ENCODE measurements at places on chromosomes 7 and 10.

GRCh38 chr7:141225916-141226618, 152.2 kb downstream of the TMEM178B start:
- DNase-seq: no peak

GRCh38 chr10:30828680-30829079, 199.1 kb upstream of the LYZL2 start:
- DNase-seq: no peak

DNA sequence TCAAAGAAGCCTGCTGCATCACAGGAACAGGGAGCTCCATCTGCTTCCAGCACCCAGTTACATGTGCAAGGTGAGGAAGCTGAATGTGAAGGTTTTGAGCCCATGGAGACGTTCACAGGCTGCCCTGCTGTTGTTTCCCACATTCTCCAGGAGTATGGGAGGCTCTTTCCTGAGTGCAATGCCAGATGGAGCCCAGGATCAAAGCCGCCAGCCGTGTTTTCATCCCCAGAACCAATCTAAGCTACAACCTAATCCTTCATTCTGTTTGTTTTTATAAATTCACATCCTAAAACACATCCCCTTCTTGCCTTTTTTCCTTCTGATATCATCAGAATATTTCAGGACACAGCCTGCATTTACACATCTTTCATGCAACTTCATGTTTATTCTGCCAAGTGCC, 98.9 kb upstream of the PRR15 start:
- no peak for DNase-seq

DNA sequence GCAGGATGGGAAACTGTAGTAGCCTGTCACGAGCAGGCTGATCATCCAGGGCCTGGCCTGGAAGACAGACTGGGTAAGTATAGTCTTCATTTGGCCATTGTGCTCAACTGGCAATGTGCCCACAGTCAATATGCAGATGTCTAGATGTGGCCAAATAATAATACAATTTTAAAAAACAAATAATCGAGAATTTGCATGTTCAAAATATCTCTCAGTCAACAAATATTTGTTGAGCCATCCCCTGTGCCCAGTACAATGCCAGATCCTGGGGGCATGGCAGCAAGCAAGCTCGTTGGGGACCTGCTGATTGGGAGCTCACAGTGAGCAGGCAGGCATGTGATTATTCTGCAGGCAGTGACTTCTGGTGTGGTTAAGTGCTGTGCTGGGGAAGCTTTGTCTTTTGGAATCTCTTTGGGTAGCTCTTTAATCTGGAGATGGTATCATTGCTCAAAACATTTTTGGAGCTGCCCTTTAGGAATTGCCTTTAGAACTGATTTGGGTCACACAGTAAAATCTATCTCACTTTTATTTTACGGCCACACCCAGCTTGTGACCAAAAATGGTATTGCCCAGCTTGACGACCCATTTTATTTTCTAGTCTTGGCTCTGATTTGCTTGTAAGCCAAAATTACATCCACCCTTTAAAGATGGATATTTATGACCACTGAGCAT, 92.2 kb downstream of the PLCE1 start:
- no peak for DNase-seq

GRCh38 chr7:66503551-66504031, 125.1 kb upstream of the KCTD7 start:
- DNase-seq: no peak

DNA sequence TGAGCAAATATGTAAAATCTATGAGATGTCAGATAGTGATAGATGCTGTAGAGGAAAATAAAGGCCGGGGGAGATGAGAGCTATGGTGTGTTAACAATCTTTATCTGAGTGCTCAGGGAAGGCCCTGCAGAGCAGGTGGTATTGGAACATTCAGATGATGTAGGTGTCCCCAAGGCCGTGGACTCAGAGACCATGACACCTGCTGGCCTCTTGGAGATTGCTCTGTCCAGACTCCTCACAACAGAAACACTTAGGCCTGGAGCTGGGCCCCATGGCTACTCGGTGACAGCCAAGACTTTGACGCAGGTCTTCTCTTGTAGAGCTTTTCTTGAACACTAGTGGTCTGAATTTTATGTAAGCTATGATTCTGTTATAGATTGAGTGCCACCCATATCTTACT, 13.3 kb downstream of the AKR1E2 start:
- DNase-seq: no peak

- DNase-seq: no peak
Measured at GRCh38 chr7:51022821-51023220, 240.1 kb upstream of the GRB10 start.

GRCh38 chr7:108193594-108194498, 63.7 kb upstream of the LAMB4 start:
- no peak for DNase-seq

DNA sequence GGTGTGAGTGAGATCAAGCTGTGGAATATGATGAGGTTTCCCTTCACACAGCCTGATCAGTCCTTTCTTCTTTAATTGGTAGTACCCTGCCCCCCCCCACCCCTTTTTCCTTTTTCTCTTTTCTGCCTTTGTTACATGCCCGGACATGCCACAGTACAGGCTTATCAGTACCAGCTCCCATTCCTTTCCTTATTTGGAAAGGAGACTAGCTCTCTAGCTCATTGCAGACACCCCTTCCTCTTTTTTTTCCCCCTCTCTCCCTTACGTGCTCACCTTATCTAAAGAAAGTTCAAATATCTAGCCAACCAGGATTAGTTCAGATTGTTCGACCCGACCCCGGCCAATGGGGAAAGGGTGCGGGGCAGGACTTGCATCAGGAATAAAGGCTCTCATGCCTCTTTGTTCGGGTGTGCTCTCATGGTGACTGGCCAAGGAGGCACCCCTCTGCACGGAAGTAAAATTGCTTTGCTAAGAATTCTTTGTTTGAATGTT, 230.4 kb downstream of the ACTR3B start:
- no peak for DNase-seq

DNA sequence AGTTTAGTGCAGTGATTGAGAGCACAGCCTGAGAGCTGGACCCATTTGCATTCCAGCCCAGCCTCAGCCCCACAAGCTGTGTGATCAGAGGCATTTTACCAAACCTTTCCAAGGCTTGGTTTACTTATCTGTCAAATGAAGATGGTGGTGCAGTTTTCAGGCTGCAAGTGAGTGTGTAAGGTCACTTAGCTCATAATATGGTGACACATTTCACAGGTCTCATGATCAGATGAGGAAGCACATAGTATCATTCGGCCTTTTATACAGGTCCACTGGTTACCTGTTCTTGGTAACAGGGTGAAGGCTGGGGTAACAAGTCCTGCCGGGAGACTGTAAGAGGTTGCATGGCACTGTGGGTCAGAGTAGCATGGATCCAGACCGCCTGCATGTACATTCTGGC, 371.7 kb downstream of the LRMDA start:
- no peak for DNase-seq

- DNase-seq: no peak
Measured at GRCh38 chr7:137164251-137164650, 179.3 kb downstream of the PTN start.

DNA sequence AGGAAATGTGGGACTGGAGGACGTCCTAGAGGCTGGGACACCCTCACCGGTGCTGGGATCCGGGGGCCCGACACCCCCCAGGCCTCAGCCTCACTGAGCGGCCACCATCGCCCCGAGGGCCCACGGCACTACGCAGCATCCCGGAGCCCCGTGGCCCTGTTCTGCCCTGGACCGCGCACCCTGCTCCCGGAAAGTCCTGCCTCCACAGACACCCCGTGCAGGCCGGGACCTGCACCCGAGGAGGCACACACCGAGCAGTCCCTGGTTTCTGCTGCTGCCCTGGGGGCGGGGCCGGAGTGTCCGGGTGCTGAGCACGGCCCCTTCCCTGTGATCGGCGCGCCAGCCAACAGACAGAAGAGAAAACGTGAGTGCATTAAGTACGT, 18.1 kb upstream of the KNDC1 start:
- no peak for DNase-seq

DNA sequence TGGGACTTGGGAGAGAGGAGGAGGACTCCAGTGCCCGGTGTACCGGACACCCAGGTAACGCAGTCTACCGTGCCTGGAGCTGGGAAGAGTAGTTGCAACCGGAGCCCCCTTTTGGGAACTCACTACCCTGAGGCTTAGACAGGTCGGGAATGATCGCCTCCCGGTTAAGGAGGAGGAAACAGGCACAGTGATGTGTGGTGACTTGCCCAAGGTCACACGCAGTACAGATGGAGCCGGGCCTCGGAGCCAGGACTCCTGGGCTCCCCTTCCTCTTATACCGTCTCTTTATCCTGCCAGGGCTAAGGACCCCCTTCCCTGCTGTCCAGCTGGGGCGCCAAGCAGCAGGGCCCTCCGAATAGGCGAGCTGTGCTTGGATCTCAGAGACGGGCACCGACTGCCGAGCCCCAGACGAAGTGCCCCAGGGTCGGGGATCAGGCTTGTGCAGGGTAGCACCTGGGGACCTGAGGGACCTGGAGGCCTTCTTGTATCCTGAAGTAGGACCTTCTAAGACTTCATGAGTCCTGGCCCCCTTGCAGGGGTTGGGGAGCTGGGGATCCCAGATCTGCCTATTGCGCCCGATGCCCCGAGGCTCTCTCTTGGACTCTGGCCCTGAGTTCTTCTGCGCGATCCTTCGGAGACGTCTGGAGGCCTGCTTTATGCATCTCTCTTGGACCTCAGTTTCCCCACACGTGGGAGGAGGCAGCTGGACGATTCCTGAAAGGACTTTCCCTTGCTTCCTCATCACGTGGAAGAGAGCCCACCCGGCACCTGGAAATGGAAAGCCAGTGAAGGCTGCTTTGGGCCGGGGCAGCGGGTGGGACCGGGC, 767 bp upstream of the CYP26A1 start:
- DNase-seq: peak; percentile 11
